ENCODE measurements at places on chromosomes 3 and 15.
A peak's percentile ranks its signal among the peaks of the same experiment; 100 is the strongest.

DNA sequence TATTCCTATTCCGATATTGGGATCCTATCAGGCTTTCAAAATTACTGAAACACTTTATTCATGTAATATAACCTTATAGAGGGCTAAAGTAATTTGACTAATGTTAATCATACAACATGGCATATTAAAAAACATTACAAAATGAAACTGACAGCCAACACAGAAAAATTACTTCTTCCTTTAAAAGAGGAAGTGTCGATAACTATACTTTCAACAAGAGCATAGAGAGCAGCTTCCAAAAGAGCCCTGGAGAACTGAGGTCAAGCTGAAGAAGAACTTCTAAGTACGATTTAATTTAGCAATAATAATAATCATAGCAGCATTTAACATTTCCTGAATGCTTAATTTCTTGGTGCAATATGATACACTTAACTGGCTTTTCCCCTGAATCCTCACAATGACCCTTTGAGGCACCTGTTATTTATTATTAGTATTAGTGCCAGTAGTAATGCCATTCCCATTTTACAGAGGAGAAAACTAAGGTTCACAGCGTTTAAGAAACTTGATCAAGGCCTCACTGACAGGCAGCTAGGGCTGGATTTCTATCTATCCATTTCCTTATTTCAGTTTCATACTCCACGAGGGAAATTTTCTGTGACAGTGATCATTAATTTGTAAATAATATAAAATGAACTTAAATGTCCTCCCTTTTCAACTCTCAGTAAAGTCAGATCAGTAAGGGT is 181.6 kb downstream of the CFAP20DC start:
- no peak for DNase-seq

DNA sequence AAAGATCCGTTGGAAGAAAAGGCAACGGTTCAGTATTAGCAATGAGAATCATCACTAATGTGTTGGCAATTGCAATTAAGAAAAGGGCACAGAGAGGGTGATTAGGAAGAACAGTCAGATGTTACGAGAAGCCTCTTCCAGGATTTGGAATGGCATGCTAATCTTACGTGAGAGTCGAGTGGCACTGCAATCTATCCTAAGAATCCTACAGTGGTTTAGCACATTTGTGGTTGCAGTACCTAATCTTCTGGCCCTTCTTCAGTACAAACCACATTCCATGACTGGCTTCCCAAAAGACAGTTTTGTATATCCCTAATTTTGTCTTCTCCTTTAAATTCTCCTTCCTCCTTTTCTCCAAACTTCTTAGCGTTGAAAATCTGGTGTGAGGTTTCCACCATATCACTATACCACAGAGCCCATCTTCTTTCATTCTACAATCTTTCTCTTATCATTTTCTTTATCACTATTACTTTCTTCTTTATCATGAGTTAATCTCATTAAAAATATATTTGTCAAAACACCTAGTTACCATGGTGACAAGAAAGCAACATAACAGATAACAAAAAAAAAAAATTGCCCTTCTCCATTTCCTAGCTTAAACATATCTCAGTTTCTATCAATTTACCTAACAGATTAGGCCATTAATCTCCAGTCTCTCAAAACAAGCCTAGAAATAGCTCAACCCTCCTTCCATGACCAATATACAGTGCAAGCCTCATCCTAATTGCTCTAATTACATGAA is 60.1 kb downstream of the IGSF11 start:
- no peak for DNase-seq

- DNase-seq = no peak
These were observed 335.6 kb downstream of the NLGN1 start for GRCh38 chr3:173733029-173733652.

DNA sequence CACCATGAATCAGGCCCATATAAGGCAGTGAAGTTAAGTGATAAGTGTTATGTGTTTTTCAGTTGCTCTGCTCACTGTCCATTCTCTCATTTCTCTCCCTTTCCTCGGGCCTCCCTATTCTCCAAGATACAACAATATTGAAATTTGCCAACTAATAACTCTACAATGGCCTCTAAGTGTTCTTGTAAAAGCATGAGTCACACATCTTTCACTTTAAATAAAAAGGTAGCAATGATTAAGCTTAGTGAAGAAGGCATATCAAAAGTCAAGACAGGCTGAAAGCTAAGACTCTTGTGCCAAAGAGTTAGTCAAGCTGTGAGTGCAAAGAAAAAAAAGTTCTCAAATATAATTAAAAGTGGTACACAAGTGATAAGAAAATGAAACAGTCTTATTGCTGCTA is 675.4 kb downstream of the OTOL1 start:
- DNase-seq = no peak

DNA sequence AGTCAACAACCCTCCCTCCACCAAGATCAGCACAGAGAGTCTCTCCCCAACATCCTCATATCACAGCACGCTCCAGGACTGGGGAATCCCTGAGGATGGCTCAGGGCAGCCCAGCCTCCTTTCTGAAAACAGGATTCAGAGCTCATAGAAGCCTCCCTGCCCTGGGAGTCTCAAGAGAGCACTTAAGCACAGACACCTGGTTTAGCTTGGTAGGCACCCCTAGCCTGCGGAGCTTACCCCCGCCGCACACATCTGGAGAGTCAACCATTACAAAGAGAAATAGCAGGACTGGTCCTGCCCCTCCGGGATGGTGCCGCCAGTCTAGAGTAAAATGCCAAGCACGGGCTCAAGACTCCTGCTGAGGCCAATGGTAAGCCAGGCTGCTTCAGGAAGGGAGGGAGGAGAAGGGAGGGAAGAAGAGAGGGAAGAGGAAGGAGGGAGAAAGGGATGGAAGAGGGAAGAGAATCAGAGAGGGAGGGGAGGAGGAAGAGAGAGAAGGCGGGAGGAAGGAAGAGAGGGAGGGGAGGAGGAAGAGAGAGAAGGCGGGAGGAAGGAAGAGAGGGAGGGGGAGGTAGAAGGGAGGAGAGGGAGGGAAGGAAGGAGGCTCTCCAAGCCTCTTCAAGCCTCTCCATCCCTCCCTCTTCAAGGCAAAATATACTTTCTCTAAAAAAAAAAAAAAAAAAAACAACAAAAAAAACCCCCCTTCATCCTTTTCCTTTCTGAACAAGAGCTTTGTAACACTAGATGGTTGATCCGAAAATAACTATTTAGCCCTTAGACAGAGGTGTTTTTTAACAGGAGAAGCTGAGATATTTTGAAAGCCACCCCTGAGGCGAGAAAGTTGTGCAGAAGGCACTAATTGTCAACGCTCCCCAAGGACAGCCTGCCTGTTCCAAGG is 278.6 kb upstream of the TLE3 start:
- peak; percentile 8 for DNase-seq

- DNase-seq = no peak
These were observed 216.3 kb downstream of the SATB1 start for GRCh38 chr3:18208856-18209255.

GRCh38 chr3:158916111-158916510 is 114.3 kb downstream of the MFSD1 start:
- no peak for DNase-seq

DNA sequence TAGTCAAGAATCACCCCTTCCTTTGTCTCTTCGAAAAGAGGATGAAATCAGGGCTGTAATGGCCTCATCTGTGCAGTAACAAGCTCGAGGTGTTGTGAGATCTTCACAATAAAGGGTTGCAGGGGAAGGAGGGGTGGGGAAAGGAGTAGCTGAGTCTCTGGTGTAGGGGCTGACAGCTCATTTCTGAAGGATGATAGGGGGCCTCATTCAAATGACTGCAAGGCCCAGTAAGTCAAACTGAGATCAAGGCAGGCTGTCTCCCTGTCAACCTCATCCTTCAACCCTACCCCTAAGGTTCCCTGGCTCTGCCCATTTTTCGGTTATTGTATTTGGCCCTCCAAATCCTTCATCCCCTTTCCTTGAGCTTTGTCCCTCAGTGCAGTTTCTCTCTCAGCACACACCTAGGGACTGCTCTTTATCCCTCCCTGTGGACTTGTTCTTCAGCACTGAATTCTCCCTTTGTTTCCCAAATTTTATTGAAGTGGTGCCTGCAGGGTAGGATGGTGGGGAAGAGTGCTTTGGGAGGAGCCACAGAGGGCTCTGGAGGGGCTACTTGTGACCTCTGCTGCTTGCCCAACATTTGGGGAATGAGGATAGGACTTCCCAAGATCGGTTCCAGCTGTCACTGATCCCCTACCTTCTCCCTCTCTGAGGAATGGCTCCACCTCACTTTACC is 38.1 kb downstream of the ZNF589 start:
- no peak for DNase-seq

All from DMS79 (cell line).